ENCODE measurements at places on chromosomes 13 and 19.
A peak's percentile ranks its signal among the peaks of the same experiment; 100 is the strongest.

- no peak for DNase-seq
Observed at GRCh38 chr19:40216777-40217026, 1.5 kb downstream of the TTC9B start.

- no peak for DNase-seq
Observed at GRCh38 chr13:81757348-81757970, 1416.5 kb upstream of the SPRY2 start.

DNA sequence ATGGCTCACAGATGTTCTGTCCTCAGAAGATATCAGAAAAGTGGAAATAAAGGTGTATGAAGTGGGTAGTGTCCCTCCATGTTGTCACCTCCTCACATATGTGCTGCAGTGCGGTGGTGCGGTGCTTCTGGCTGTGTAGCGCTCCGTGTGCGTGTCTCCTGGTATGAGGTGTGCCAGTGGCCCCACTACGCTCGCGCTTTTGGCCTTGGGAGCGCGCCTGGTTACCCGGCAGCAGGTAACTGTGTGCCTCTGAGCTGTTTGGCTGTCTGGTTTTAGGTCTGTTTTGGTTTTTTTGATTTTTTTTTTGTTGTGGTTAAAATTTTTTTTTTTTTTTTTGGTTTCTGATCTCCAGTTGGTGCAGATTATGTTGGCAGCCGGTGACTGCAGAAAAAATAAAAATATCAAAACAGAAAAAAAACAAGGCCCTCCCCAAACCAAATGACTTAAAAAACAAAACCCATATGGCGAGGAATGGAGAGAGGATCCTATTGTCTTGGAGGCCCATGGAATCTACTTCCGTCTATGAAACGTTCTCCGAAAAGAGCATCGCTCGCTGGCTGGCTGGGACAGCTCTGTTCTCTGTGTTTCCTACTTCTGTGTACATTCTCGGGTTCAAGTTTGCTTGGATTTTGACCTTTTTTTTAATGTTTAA lies 7.9 kb downstream of the HNRNPL start:
- DNase-seq = no peak

GRCh38 chr19:5285311-5285710 lies 55.3 kb downstream of the PTPRS start:
- no peak for DNase-seq

DNA sequence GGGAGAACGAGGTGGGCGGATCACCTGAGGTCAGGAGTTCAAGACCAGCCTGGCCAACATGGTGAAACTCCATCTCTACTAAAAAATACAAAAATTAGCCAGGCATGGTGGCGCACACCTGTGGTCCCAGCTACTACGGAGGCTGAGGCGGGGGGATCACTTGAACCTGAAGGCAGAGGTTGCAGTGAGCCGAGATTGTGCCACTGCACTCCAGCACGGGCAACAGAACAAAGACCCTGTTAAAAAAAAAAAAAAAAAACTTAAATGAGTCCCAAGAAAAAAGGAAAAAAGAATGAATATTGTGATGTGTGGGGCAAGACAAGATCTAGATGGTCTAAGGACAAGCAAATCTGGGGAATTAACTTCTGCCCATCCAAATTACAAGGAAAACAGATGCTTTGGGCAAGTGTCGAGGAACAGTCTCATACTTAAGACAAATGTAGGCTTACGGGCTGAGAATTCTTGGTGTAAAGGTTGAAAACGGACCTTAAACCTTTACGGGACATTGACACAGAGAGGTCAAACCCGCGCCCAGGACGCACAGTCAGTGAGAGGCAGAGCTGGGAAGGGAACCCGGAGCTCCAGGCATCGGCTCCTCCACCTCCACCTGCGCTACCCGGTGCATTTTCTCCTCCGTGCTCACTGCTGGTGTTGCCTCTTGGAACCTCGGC lies 656 bp upstream of the ZNF324 start:
- DNase-seq = no peak

DNA sequence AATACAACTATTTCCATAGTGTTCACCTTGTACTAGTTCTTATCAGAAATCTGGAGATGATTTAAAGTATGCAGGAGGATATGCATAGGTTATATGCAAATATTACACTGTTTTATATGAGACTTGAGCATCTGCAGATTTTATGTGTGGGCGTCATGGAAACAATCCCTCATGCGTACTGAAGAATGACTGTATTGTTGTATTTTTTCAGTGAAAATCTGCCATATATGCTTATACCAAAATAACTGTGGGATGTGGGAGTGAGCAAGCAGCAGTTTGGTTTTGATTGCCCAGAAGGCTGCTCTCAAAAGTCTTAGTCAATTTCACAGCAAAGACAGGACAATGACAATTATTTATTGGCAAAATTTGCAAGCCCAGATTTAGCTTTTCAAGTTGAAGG lies 238.8 kb upstream of the PCDH20 start:
- DNase-seq = no peak

DNA sequence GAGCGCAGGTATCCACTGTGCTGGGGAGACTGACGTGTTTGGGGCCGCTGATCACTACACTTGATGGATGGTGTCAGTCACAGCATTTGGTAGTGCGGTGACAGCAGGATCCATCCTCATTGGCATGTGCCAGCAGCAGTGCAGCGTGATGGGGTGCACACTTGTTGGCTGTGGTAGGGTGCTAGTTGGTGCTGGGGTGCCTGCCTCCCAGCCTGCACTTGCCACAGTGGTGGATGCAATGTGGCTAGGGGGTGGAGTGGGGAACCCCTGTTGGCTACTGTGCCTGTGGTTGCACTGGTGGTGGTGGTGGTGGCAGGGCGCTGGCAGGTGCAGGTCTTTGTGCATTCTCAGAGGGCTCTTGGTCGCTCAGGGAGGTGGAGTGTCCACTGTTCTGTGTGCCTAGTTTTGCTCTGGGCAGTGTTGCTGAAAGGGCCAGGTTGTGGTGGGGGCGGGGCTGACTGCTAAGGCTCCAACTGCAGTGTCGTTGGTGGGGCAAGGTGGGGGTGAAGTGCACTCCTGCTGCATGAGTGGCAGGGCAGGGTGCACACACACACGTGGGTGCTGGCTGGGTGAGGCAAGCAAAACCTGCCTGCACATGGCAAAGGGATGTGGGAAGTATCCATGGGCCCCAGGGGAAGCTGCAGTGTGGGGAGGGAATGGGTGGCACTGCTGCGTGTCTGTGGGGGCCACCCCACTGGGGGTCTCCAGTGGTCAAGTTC lies 84.8 kb downstream of the ZMYM2 start:
- DNase-seq = no peak

DNA sequence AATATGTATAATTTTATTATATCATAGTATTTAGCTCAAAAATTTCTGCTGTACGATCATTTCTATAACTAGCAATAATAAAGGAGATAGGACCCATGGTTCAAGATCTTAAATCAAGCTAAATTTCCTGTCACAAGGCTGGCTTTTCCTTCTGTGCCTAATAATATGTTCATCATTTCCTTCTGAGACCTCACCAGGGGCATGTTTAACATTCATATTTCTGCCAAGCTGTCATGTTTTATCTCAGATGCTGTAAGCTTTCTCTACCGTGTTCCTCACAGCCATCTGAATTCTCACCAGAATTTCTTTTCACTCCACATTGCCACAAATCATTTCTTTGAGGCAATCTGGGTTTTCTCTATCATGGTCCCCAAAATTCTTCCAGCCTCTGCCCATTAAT lies 482.3 kb upstream of the SGCG start:
- DNase-seq = no peak

- no peak for DNase-seq
Observed at GRCh38 chr19:36160821-36161596, 8.8 kb upstream of the COX7A1 start.

DNA sequence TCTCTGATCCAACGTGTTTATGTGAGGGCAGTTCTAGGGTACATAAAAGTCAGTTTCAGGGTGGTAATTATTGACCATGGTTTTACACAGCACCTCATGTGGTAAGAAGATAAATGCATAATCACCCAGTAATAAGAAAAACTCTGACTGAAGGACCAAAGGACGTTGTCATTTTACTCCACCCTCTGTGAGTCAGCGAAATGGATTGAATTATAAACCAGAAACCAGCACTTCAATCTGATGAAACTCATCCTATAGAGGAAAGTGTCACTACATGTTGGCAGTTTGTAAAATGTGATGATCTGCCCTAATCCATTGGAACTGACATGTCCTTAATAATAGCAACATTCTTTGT lies 406.8 kb downstream of the KLF5 start:
- no peak for DNase-seq

DNA sequence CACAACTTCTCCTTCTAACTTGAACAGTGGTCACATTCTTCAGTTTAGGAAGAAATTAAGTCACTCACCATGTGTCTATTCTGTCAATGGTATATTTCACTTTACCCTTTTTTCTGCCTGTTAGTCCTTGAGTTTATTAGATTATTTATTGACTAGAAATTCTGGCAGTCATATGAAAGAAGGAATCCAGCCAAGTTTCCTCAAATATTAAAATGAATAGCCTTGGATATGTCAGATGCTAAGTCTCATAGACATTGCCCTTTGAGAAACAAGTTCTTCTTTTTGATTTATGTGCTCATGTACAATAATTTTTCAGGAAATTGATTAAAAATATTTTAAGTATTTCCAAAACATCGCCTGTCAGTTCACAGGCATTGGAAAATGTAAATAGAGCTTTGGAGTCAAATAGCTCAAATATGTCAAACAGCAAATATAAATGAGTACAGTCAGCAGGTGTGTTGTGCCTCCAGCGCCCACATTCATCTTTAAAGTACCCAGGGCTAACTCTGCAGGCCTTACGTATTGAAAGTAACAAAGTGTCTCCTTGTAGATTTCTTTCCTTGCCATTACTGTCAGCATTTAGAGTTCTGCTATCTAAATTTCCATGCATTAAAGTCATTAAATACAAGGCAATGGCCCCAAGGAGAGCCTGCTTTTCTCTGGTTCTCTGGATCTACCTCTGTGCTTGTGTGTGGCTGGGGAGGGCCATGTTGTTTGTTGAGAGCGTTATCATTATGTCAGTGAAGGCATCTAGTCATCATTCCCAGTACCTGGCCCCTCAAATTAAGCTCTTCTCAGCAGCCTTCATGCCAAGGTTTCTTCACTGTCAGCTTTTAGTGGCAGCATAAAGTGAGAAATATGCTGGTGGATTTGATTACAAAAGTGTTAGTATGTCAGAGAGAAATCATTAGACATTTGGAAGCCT lies 76.3 kb upstream of the TRPC4 start:
- no peak for DNase-seq

- no peak for DNase-seq
Observed at GRCh38 chr19:48696353-48697010, 711 bp downstream of the FUT2 start.

GRCh38 chr19:2613507-2614295 lies 88.8 kb downstream of the GNG7 start:
- DNase-seq = no peak

DNA sequence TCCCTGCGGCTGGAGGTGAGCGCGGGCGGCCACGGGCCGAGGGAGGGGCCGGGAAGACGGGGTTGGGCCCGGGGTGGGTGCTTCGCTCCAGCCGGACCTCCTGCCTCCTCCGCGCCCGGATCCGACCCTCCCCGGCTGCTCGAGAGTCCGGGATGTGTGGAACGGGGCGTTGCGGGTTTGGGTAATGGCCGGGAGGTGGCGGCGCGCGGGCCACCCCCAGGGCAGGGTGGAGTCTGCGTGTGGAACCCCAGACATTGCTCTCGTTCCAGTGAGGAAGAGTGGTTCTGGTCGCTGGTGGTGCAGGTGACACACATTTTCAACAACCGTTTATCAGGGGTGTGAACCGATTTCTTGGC lies 38.8 kb downstream of the ARHGEF7 start:
- DNase-seq = no peak

- no peak for DNase-seq
Observed at GRCh38 chr19:30757837-30758617, 385.8 kb downstream of the ZNF536 start.

- DNase-seq = no peak
Observed at GRCh38 chr13:113582841-113583631, 1.5 kb upstream of the TFDP1 start.

- no peak for DNase-seq
Observed at GRCh38 chr13:100304229-100304628, 215.3 kb downstream of the PCCA start.

GRCh38 chr13:49472186-49472585 lies 23.6 kb upstream of the PHF11 start:
- DNase-seq = no peak

GRCh38 chr19:1239796-1240737 lies 1.5 kb upstream of the ATP5F1D start:
- DNase-seq = no peak

- DNase-seq = no peak
Observed at GRCh38 chr13:38535261-38535660, 151.6 kb upstream of the FREM2 start.

DNA sequence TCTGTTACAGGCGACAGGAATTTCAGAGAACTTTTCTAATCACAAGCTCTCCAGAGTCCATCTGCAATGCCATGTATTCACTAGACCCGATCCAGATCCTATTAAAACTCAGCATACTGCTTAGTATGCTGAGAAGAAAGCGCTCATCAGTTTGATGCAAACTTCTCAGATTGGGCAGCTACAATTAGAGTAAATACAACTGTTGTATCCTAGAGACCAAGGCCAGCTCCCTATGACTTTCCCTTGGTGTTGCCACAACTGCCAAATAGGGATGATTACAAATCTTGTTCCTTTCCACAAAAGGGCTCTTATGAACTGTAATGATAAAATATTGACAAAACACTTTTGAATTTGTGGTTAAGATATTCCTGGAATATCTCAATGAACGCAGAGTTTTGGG lies 191.2 kb downstream of the SPRY2 start:
- DNase-seq = peak; percentile 50

DNA sequence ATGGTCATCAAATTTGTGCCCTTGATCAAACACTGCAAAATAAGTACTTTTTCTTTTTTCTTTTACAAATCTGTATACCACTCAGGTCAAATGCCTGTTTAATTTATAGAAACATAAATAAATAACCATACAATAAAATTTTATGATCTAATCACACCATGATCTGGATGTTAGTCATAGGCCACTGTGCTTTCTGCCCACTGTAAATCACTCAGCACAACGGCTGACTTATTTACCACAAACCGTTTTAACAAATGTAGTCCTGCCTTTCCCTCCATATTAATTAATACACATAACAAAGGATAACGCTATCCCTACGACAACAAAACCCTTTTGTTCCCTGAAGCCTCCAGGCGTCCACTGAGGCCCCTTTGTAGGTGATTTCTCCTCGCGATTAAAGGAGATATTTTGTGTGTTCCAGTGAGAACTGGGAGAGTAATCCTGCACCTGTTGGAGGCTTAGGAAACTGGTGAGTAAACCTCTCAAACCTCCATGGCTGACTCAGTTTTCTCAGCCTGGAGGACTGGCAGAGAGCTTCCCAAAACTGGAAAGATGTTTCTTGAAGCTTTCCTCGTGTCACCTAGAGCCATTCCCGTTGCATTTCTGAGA lies 477.1 kb upstream of the SGCG start:
- no peak for DNase-seq

GRCh38 chr13:49063497-49063896 lies 87.8 kb downstream of the FNDC3A start:
- no peak for DNase-seq

- DNase-seq = no peak
Observed at GRCh38 chr19:40612831-40613689, 11.9 kb downstream of the LTBP4 start.

- no peak for DNase-seq
Observed at GRCh38 chr19:5914946-5915781, 1.1 kb downstream of the CAPS start.
